ENCODE measurements at places on chromosomes 7 and 10.

DNA sequence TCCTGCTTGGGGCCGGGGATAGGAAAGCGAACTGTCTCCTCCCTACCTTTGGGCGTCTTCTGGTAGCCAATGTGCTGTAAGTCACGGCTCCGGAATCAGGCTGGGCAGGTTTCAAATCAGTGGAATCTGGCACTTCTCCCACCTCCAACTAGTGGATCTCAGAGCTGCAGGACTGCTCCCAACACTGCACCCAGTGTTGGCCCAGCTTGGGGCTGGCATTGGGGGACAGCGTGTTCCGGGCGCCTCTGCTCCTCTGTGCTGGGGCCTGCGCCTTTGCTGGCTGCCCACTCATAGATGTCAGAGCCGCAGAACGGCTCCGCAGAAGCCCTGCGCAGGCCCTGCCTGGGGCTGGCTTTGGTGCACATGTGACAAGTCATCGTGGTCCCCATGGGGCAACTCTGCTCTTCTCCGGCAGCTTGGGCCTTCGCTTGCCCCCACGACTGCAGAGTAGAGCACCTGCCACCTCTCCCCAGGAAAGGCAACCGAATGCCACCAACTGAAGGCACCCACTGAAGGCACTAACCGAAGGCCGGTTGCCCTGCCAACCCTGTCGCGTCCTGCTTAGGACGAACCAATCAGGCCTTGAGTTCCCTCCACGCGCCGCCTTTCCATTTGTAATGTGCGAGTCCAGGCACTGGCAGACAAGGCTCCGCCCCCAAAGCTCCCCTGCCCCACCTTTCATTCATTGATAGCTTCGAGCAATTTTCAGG lies 85.5 kb upstream of the ABI1 start:
- DNase-seq = no peak

GRCh38 chr10:127315888-127316287 lies 119.5 kb upstream of the INSYN2A start:
- DNase-seq = no peak

DNA sequence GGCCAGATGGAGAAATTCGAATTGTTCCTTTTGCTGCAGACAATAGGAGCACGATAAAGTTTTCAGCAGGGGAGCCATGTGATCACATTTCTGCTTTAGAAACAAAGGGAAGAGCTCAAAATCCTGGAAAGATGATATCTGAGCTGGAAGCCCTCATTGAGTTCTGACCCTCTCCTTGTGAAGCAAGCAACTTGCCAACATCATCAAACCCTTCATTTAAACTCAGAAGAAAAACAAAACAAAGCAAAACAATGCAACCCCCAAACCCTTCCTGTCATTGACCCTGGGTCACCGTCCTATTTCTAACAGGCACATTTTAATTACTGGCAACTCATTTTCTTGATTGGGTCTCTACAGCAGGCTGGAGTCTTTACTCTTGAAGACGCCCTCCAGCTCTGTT lies 198.3 kb upstream of the ZNF32 start:
- no peak for DNase-seq

- DNase-seq = no peak
Observed at GRCh38 chr7:96189129-96189820, 132.6 kb downstream of the SLC25A13 start.

DNA sequence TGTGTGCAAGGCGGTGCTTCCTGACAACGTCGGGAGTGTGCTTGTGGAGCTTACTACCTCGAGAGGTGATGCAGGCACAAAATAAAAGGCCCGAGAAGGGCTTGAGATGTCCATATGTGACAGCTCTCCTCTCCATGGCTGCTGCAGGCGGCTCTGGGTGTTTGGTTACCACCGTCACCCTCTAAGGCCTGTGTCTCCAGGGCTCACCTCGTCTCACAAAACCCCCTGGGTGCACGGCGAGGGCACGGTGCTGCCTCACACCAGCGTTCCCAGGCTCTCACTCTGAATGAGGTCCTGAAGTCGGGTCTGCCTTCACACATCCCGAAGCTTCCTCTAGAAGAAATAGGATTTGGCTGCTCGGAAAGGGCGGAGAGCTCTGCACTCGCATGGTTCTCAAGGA lies 32.9 kb downstream of the PROSER2 start:
- DNase-seq = no peak

GRCh38 chr10:121409466-121410104 lies 188.7 kb downstream of the FGFR2 start:
- no peak for DNase-seq

DNA sequence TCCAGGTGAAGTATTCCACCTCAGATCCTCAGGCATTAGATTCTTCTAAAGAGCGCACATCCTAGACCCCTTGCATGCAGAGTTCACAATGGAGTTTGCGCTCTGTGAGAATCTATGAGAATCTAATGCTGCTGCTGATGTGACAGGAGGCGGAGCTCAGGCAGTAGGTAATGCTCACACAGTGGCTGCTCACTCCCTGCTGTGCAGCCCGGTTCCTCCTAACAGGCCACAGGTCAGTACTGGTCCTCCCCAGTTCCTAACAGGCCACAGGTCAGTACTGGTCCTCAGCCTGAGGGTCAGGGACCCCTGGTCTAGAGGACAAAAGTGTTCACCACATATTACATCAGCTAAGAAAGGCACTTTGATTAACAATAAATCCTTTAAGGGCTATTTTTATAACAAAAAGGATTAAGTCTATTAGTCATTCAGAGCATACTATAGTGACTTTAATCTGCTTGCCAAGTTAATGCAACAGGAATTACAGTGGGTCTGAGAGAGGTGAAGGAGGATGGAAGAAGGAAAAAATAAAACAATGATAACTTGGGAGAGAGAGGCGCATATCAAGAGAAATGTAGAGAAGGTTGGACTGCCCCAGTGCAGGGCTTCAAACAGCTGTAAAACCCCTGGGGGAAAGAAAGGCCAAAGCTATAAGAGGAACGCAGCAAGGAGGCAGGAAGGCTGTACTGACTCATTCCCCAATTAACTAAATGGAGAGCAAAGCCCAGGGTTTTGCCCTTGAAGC lies 49.2 kb downstream of the CUL2 start:
- DNase-seq = no peak

DNA sequence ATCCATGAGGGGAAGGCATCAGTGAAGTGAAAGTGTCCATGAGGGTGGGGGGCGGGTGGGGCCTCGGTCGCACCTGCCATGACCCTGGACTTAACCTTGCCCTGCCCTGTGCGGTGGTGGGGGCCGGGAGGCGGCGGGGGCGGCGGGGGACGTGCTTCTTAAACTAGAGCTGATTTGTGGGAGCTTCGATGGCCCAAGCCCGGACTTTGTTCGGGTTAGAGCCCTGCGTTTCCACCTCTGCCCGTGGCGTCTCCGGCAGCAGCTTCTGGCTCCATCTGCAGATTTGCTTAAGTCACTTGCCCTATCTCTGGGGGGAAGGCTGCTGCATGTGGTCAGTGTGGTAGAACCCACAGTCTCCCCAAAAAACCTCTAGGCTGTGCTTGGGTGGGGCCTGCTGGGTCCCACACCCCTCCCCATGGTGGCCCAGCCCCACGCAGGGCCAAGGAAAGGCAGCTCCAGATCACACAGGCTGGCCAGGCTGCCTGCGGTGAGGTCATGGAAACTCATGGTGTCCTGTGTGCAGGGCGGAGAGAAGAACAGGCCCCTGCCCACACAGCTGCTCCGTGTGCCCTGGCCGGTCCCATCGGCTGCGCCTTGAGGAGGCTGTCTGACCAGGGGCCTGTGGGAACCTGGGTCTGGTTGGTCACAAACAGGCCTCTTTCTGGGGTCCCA lies 93.2 kb downstream of the INPP5A start:
- DNase-seq = no peak

DNA sequence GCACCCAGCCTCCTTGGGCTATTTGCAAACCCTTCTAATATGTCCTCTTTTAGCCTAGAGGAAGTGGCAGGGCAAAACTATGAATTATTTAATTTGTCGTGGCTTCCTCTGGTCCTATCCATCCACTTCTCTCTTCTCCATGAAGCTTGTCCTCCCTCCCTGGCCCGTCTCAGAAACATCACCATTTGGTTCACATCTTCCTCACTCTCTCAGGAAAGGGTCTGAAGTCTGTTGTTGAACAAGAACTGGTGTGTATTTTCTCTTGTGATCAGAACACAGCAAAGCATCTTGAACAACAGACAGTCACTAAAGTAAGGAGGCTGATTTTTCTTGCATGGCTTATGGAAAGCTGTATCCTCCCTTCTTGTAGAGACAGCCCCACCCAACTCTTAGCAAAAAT lies 550.1 kb upstream of the NRP1 start:
- DNase-seq = no peak
